Cortex of kidney (tissue), 1 donor: ENCODE measurements at places on chromosomes 16 and 17.

DNA sequence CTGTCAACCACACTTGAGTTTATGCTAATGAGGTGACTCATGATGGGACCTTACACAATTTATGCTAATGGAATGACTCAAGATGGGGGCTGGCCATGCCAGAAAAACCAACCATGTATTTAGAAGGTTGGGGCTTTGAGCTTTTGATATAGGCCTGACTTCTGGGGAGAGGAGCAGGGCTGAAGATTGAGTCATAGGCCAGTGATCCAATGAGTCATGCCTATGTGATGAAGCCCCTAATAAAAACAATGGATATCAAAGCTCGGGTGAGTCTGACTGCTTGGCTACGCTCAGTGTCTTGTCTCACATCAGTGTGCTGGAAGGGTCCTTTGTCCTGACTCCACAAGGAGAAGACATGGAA is 7.3 kb downstream of the MFSD6L start:
- DNase-seq = no peak

GRCh38 chr16:1311738-1312466 is 2.5 kb downstream of the UBE2I start:
- DNase-seq = no peak

GRCh38 chr17:4766201-4766600 is 5.5 kb upstream of the TM4SF5 start:
- no peak for DNase-seq

DNA sequence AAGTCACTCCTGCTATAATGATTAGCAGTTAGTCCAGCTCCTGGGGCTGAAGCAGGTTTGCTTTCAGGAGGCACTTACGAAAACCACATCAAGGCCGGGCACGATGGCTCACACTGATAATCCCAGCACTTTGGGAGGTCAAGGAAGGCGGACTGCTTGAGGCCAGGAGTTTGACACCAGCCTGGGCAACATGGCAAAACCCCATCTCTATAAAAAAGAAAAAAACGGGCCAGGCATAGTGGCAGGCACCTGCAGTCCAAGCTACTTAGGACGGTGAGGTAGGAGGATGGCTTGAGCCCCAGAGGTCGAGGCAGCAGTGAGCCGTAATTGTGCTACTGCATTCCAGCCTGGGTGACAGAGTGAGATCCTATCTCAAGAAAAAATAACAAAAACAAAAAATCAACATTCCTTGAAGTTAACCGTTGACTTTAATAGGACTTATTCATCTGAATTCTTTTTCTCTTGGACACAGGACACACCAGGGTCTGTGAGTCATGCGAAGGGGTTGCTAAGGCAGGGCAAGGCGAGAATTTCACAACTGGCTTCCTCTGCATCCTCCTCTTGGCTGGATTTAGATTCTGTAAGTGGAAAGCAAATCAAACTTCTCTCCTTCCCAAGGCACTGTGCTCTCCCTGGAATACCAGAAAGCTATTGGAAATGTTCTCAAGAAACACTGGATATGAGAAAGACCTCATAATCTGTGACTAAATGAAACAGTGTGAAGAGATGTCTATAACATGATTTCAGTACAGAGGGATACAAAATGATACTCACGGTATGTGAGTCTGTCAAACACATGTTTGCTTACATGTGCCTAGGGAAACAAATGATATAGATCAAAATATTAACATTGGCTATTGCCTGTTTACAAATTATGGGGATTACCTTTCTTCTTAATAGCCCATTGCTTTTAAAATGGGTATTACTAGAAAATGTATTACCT is 99.5 kb downstream of the SYCE1L start:
- DNase-seq = no peak

- no peak for DNase-seq
These were observed 11.3 kb upstream of the STAC2 start for GRCh38 chr17:39236981-39237441.

- DNase-seq = no peak
These were observed 28.2 kb downstream of the ADAMTS18 start for GRCh38 chr16:77406680-77407079.

DNA sequence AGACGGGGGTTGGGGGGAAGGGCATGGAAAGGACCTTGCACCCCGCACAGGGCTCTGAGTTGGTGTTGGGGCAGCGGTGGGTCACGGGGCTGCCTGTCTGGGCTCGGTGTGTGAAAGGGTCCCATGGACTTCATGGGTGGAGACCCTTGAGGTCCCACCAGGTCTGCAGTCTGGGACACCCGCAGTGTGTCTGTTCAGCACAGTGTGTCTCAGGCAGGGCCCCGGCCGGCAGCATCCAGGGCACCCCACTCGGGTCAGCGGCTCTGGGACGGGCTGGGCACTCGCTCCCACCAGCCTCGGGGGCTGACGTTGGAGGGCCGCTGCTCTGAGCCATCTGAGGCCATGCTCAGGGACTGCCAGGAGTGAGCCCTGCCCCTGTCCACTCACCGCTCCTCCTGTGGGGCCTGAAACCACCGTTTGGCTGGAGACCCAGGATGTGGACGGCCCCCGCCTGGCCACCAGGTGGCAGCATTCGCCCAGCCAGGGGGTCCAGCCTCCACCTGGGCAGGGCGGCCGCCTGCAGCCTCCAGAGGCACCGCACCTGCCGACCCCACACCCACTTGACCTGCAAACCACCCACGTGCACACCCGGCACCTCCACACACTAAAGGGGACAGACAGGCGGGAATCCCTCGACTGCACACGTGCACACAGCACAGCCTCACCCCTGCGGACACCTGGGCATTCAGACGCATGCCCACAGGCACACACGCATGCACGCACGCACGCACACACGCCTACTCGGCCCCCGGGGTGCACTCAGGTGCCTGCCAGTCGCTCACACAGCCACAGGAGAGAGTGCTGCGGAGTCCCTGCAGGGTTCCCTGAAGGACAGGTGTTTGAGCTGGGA is 10.1 kb upstream of the ZFPM1 start:
- DNase-seq = no peak

DNA sequence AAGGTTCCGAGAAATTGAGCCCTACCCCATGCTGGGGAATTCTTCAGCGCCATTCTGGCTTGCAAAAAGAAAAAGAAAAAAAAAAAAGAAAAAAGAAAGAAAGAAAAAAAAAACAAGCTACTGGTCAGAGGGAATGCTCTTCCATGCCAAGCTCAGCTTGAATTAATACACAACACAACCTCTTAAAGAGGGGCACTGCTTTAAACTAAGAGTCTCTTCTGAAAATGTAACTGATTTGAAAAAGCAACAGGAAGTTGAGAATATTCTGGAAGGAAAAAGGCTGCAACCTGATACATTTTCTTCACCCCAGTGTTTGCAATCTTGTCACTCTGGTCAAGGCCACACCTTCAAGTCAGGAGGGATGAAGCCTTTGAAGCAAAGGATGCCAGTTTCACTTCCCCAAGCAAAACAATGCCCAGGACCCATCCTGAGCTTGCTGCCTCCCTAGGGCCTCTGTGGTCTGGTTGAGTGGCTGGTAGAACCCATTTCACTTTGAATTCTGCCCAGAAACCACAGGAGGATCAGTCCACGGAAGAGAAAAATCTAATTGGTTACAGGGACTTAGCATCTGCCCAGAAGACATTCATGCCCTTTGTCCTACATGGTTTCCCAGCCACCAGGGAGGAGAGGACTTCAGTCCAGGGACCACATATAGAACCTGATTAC is 389.7 kb downstream of the SOX9 start:
- DNase-seq = no peak

GRCh38 chr16:56506941-56507340 is 12.9 kb downstream of the BBS2 start:
- DNase-seq = no peak

GRCh38 chr17:35541434-35541833 is 4.0 kb upstream of the SLFN12L start:
- DNase-seq = no peak

DNA sequence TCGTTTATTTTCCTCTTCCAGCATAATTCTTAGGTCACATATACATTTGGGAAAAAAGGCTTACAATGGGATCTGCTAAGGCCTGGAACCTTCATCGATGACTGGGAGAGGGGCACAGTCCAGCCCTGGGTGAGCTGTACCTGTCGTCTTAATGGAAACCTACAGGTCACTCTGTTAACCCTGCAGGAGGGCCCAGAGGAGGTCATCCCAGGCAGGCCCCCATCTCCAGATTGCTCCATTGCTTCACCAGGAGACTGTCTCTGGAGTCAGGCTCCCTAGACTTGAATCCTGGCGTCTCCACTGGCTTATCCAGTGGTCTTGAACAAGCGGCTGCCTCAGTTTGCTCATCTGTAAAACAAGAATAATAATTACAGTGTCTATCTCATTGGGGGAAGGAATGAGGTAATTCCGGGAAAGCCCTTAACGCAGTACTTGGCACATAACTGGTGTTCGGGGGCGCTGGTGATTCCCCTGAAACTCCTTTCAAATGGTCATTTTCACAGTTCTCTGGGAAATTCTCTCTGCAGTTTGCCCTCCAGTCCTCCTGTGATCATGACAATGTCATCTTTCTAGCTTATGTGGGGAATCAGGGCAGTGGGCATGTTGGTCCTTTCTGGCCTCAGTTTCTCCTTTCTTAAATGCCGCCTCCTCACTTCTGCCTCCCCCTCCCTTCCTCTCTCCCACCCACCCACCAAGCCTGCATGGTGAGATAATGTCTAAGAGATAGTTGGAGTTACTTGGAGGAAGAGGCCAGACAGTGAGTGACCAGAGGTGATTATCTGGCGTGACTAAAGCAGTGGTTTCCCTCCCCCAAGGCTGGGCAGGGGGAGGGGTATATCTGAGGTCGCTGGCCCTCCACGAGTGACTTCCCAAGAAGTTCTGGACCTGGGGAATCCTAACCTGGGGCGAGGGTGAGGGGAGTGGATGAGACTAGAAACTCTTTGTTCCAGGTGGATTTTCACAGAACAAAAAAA is 31.3 kb upstream of the TAC4 start:
- DNase-seq = no peak
